ENCODE measurements at places on chromosomes 4 and X.

- no peak for DNase-seq
Measured at GRCh38 chr4:123744664-123745290, 348.2 kb downstream of the SPRY1 start.

GRCh38 chr4:85790582-85790981 lies 315.6 kb downstream of the ARHGAP24 start:
- DNase-seq, result no peak

GRCh38 chrX:95764972-95765451 lies 919.6 kb upstream of the DIAPH2 start:
- DNase-seq, result no peak

DNA sequence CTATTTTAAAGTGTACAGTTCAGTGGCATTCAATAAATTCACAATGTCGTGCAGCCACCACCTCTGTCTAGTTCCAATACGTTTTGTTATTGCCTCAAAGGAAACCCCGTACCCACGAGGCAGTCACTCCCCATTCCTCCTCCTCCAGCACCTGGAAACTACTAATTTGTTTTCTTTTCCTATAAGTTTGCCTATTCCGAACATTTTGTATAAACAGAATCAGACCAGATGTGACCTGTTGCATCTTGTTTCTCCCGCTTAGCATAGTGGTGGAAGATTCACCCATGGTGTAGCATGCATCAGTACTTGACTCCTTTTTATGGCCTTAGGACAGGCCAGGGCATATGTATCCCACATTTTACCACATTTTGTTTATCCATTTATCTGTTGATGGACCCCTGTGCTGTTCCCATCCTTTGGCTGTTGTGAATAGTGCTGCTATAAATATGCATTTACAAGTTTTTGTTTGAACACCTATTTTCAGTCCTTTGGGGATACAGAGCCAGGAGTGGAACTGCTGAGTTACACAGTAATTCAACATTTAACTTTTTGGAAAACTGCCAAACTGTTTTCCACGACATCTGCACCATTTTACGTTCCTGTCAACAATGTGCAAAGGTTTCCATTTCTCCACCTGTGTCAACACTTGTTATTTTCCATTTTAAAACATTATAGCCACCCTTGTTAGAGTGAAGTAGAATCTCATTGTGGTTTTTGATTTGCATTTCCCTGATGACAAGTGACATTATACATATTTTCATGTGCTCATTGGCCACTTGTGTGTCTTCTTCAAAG lies 57.8 kb upstream of the STX18 start:
- DNase-seq, result no peak

DNA sequence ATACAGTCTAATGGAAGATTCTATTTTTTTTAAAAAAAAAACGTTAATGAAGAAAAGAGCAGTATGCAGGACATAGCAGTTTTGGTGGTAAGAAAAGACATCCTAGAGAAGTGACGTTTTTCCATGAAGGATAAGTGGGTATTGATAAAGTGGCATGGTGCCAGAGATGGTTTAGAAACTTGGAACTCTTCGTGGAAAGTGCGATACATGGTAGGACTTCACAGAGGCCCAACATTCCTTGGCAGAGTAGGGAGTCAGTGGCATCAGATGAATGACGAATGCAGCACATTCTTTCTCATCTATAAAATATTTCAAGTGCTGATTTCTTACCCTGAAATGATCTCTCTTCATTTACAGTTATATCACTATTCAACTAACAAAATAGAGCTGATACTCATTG lies 298.7 kb downstream of the CCSER1 start:
- DNase-seq, result no peak

DNA sequence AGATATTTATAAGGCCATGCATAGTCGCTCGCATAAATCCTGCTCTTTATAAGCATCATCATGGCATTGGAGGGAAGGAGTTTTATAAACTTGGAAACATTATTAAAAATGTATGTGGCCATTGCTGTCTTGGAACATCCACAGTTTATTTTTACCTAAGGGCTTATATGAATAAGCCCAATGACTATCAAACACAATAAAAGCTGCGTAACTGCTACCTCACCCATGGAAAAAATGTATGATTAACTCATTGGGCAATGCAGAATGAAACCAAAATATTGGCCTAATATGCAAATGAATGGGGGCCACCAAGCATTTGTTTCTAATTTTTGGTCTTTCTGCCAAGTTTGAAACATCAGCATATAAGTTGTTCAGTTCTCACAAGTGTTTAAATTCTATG lies 19.1 kb downstream of the GEMIN8 start:
- no peak for DNase-seq

DNA sequence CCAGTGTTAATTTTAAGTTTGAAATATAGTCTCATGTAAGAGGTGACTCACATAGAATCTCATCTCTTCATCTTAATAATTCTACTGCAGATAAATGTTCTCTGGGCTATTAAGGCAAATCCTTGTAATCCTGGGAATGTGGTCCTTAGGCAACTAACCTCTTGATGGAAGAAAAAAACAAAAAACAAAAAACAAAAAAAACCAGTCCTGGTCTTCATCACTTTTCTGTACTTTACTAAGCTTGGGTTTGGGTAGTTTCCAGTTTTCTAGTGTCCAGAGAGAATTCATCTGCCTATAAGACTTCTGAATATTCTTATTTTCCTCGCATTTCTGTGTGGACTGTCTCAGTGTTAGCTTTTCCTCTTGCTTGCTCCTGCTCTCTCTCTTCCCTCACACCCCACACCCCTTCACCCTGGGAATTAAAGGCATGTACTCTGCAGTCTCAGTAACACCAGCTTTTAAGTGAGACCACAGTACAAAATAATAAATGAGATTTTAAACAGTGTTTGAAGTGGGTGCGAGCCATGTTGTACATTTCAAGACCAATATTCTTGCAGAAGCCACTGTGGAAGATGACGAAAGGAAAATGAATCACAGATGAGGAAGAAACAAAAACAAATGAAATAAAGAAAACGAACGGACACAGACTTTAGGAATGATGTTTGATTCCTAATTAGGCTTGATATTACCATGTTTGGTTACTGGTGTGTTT lies 51.7 kb downstream of the HAND2 start:
- no peak for DNase-seq

- DNase-seq, result no peak
Measured at GRCh38 chrX:17078031-17078720, 131.7 kb downstream of the REPS2 start.

- DNase-seq, result no peak
Measured at GRCh38 chrX:86806786-86807185, 658.5 kb downstream of the DACH2 start.

GRCh38 chrX:154136627-154137161 lies 7.3 kb upstream of the OPN1LW start:
- no peak for DNase-seq

- DNase-seq, result no peak
Measured at GRCh38 chrX:84133023-84133422, 55.0 kb downstream of the RPS6KA6 start.

DNA sequence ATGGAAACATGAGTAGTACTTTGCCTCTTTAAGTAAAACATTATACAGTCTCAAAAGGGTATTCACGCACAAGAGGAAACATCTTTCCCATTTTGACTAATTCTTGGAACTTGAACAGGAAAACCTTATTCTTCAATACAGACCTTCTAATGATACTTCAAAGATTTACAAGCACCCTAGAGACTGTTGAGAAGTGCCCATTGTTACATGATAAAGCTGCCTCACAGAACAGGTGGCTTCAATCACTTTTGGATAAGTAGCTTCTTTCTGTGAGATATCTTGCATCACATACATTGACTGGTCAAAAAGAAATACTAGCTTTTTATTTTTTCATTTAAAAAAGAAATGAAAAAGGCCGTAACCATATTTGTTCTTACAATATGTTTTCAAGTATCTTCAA lies 219.4 kb downstream of the EPHA5 start:
- DNase-seq, result no peak

DNA sequence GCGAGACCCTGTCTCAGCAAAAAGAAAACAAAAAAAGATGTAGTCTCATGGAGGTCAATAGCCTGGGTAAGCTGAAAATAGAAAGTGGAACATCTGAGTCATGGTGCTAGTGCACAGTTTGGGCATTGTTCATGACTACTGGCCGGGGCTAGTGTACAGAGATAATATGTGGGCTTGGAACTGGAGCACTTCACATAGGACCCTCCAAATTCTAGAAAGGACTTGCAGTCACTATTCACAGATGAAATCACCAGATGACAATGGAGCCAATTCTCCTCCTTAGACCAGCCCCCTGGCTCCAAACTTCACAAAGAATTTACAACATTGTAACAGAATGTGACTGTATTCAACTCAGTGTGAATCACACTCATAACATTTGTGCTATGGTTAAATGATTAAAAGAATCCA lies 367.8 kb upstream of the SLC7A11 start:
- no peak for DNase-seq

DNA sequence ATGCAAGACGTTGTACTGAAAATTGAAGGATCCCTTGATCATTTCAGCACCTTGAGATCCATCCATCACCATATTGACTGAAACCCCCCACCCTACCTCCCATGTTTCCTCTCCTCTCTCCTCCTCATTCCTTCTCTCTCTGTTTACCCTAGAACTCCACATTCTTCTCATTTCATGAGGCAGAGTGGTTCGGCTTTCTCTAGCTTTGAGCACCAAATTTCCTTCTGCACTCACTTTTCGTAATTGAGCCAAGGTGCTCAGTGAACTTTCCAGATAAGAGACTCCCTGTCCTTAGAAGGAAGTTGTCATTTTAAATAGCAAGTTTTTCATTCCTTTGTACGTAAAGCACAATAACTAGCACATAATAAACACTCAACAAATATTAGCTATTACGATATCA lies 108.3 kb upstream of the SLC34A2 start:
- no peak for DNase-seq

Data from RWPE2 (cell line).